Activated T-cell treated with anti-CD3 and anti-CD28 coated beads for 48 hours (primary cell): ENCODE measurements at places on chromosomes 1 and 21.

DNA sequence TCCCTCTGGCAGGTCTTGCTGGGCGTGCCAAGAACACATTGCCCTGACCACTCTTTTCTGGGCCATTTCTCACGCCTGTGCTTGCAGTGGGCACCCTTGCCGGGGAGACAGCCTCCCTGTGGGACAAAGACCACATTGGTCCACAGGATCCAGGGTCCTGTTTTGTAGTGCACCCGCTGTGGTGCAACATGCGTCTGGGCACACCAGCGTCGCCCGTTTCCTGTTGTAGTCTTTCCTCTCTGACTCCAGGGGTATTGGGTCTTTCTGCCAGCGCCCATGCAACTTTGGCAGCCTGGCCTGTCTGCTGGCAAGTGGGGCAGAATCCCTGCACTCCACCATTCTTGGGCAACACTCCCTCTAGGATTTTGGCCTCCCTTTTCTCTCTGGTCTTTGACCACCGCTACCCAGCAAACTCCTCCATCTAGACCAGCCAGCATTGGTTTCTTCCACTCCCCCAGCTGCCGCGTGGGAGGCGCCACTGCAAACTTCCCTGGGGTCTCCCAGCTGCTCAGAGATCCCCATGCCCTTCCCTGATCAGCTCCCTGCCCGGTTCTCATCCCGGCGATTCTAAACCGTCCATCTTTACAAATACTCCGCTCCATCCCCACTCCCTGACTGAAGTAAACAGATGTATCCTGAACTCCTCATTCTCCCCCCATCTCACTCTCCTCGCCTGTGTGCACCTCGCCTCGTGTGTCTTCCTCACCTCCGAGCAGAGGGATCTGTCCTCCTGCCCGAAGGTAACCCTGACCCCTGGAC is 1.2 kb upstream of the TPRG1L start:
- DNase-seq, result no peak

DNA sequence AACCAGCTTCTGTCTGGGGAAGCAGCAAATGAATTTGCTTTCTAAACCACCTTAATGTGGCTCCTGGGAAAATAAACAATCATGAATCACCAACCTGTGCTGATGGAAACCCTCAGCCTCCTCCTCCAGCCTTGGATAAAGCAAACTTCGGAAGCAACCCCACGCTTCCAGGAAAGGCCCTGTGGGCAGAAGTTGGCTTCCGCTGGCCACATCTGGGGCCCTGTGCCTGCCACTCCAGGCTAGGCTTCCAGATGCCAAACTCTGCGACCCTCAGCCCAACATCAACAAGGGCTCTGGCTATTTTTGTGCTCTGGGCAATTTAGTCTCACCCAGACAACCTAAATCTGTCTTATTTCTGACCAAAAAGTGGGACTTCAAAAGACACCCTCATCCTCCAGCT is 6.2 kb upstream of the OXCT2 start:
- DNase-seq, result no peak

GRCh38 chr1:244429818-244430217 is 21.9 kb downstream of the ADSS2 start:
- DNase-seq, result no peak

- DNase-seq, result no peak
These were observed 82.5 kb downstream of the OSBPL9 start for GRCh38 chr1:51699391-51699790.

DNA sequence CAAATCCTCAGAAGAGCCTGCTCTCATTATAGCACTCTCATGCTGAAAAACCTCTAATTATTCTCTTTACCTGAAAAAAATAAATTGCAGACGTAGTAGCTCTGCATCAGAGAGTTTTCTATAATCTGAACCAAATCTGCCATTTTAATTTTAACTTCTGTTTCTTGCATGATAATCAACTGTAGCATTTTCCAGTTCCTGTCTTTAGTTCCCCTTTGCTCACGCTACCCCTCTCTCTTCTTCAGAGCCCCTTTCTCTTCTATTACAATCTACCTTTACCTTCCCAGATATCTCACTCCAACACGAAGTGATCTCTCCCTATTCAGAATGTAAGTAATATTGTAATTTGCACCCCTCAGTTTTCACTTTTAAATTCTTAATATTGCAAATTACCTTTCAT is 31.4 kb downstream of the FMO1 start:
- no peak for DNase-seq

- DNase-seq, result no peak
These were observed 59.6 kb downstream of the DMRTB1 start for GRCh38 chr1:53518775-53519174.

DNA sequence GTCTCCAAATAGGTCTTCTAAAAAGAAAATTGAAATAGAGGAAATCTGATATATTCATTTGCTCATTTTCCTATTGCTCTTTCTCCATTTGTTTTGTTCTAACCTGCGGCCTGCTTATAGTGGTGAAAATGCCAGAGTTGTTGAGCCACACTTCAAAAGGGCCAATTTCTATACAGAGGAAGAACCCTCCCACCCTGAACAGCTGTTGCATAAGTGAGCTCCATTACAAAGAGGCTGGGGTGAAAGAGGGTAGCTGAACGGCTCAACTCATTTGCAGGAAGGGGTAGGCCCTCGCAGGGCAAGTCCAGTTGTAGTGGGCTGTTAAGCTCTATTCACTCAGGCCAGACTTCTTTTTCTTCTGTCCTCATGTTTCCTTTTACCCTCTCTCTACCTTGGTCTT is 8.8 kb downstream of the ADCY10 start:
- no peak for DNase-seq

DNA sequence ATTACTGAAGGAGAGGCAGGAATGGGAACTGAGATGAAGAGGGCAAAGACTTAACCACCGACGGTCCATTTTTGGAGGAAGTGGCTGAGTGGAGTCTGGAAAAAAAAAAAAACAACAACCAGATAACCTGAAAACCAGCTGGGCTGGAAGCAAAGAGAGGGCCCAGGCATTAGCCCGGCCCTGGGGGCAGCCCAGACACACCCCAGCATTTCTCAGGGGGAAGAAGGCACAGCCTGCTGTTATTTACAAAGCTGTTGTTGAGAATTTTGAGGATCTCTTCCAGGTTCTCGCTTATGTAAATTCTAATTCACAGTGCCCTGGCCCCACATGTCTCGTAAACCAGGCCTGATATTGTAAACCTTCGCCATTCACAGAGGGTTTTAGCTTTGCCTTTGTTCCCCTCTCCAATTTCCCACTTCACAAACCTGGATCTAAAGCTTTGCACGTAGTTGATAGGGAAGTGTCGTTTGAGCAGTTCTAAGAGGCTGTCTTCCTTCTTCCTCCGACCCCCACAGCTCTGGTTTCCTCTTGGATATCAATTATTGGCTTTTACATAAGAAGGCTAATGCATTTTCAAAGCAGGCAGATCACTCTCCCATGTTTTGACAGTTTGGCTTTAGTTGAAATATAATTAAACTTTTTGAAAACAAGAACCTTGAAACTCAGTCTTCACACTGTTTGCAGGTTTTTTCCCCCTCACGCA is 161.8 kb upstream of the IRF2BP2 start:
- DNase-seq, result no peak

DNA sequence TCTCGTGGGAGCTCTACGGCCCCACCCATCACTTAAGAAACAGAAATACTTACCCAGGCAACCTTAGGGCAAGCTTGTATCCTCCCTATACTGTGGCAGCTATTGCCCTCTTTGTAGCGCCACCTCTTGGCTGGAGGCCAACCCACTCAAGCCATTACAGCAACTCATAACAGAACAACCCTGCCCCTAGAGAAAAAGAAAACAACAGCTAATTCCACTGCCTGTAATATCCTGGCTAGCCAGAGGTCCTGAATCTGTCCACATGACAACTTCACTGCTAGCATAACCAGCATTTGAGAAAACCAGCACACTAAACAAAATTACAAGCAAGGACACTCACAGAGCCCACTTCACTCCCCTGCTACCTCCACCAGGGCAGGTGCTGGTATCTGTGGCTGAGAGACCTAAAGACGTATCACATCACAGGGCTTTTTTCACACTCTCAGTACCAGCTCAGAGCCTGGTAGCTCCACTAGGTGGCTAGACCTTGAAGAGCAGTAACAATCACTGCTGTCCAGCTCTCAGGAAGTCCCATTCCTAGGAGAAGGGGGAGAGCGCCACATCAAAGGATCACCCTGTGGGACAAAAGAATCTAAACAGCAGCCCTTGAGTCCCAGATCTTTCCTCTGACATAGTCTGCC is 14.5 kb upstream of the MX1 start:
- no peak for DNase-seq

GRCh38 chr1:21434394-21434793 is 5.5 kb upstream of the NBPF3 start:
- DNase-seq, result no peak

- DNase-seq, result no peak
These were observed 690 bp downstream of the B3GALNT2 start for GRCh38 chr1:235503403-235504121.

DNA sequence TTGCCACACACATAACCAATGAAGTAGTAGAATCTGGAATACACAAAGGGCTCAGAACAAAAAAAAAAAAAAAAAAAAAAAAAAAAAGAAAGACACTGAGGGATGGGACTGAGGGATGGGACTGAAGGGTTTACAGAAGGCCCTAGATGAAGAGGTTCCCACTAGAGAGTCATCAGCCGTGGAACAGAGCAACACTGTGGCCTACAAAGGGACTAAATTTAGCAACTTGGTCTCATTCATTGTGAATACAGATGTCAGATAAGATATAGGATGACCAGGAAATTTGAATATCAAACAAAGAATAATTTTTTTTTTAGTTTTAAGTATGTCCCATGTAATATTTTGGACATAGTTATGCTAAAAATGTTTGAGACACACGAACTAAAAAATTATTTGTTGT is 62.1 kb downstream of the GLUL start:
- DNase-seq, result no peak

DNA sequence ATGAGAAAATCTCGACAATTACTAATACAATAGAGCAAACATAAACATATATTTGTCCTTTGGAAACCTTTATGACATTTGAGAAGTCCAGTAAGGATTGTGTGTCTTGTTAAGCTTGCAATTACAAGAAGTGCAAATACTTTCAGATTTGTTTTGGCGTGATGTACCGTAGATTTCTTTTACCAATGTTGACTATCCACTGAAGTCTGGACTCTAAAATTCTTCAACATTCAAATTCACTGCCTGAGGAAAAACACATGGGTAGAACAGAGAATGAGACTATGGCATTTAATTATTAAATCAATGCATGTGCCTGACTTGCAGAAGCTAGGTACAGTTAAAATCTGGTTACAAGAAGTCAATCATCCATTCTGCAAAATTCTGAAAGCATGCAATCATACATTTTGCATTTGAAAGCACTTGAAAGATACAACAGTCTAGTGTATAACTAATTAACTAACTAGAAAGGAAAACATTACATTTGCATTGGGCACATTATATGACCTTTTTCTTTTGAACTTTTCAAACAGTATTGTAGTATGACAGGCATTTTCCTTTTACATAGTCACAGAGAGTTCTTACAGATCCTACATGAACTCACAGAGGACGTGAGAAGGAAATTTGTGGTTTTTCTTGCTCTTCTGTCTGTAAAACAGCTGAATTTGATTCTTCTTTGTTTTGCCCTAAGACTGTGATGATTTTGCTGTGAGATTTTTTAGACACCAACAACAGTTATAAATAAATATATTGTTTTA is 511.1 kb upstream of the ADGRL4 start:
- no peak for DNase-seq

GRCh38 chr1:23384312-23385058 is 14.8 kb upstream of the ZNF436 start:
- no peak for DNase-seq

GRCh38 chr1:175390081-175390481 is 197.5 kb upstream of the KIAA0040 start:
- no peak for DNase-seq

DNA sequence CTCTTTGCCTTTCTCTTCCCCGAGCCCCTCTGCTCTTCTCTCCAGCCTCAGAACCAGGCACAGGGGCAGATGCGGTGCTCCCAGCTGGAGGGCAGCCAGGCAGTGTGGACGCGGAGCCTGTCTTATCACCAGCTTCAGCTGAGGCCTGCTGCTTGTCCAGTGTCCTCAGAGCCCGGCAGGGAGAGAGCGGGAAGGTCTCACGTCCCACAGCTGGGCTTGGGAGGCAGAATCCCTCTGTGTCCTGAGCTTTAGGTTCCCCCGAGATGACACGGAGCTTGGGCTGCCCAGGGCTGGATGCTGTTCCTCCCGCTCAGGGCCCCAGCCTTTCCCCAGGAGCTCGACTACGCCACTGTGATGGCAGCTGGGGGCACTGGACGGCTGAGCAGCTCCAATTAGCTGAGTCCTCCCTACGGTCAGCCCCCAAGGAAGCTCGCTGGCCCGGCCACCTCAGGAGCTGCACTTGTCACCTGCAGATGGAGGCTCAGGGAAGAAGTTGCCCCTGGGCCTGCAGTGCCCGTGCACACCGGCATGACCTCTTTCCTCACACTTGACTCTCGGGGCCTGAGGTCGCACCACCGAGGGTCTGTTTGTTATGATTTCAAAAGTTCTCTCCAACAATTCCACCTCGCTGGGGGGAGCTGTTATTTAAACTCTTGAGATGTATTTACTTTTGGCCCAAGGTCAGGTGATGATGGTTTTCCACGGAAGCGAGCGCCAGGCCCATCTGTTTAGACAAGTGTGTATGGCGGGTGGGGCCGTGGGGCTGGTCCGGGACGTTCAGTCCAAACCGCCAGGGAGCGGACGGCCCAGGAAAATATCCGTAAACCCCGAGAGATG is 127.3 kb downstream of the SIK1 start:
- no peak for DNase-seq

DNA sequence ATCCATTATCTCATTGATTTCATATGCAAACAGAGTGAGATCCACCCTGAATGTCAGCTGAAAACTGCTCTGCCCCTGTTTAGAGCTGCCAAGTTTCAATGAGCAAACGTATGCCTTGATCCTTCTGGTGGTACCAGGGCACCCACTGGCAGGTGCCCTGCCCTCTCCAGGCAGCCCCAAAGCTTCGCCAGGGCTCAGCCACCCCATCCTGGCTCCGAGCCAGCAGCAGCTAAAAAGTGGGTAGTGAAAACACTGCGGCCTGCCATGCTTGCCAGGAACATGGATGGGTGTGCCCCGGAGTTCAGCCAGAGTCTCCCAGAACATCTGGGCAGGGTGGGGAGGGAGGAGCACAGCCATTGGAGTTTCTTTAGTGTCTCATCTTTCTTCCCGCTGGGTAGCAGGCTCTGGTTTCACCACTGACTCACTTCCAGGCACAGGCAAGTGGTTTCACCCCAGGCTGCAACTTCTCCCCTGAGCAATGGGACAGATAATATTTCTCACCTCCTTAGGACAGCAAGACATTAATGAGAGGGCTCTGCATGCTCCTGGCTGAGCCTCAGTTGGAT is 8.1 kb upstream of the LMX1A start:
- no peak for DNase-seq

DNA sequence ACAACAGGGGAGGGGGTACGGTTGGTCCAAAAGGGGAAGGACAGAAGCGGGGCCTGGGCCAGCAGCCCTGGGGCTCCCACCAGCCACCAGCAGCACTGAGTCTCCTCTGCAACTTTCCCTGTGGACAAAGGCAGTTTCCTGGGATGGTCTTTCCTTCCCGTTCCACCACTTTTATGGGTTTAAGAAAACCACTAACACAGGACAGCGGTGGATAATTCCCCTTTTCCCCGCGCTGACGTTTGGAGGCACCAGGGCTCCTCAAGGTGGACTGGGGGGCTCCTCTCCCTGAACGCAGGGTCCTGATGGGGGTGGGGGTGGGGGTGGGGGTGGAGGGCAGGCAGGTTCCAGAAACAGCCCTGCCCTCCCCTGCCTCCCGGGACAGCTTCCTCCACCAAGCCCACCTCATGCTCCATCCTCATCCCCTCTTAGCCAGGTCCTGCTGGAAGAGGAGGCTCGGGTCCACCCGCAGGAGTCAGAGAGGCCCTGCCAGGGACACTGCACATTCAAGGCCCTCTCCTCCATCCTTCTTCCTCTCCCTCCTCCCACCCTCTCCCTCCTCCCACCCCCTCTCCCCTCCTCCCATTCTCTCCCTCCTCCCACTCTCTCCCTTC is 4.8 kb upstream of the COL6A1 start:
- no peak for DNase-seq

- no peak for DNase-seq
These were observed 20.9 kb downstream of the HLCS start for GRCh38 chr21:36945496-36946138.
